ENCODE measurements at places on chromosomes 7 and 10.

GRCh38 chr10:34190580-34190979 lies 624.5 kb downstream of the PARD3 start:
- DNase-seq, result peak; percentile 29

GRCh38 chr10:16933783-16934182 lies 116.6 kb upstream of the RSU1 start:
- DNase-seq, result no peak

GRCh38 chr10:30093303-30093950 lies 34.0 kb upstream of the JCAD start:
- no peak for DNase-seq

- DNase-seq, result no peak
Observed at GRCh38 chr10:11218395-11218794, 200.7 kb downstream of the CELF2 start.

DNA sequence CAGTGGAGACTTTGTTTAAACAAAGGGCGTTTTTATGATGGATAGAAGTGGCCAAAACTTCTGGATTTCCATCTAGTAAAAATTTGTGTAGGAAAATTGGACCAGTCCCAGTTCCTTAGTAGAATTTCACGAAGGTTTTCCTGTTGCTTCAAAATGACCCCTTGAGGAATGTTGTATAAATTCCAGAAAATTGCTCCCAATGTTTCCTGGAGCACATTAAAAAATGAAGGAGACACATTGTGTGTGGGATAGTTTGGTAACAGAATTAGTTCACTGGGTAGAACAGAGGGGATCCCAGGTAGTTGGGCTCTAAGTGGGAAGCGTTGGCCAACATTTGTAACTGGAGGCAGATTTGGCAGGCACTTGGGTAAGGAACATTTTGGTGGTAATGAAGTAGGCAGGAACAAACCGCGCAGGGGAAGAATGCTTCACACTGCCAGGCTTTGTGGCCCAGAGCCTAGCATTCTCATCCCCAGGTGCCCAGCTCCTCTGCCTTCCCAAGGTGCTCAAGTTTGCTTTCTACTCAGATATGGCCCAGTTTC lies 758.6 kb downstream of the AUTS2 start:
- DNase-seq, result no peak

GRCh38 chr7:14859267-14859666 lies 43.3 kb downstream of the DGKB start:
- no peak for DNase-seq

- DNase-seq, result no peak
Observed at GRCh38 chr10:74056050-74056818, 58.3 kb downstream of the VCL start.

DNA sequence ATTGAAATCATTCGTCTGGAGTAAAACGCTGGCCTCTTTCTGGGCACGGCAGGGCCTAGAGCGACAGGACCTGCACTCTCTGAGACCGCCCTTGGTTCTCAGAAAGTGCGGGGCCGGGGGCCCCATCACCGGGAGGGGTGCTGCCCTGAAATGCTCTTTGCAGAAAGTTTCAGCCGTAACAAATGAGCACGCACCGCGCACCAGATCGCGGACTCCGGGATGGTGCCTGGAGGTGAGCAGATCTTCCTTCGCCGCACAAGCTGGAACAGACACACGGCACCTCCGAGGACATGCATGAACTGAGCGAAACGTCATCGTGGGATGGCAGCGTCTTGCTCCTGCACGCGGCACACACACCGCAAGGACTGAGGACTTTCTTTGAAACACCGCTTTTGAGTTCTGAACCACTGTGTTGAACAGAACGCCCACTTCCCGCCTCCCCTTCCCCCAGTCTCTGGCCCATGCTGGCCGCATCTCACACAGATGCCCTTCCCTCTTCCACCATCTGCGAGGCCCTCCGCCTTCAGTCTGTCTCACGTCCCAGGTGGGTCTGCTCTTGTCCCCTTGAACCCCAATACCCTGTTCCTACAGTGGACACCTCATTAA lies 538.7 kb upstream of the MGMT start:
- DNase-seq, result no peak

DNA sequence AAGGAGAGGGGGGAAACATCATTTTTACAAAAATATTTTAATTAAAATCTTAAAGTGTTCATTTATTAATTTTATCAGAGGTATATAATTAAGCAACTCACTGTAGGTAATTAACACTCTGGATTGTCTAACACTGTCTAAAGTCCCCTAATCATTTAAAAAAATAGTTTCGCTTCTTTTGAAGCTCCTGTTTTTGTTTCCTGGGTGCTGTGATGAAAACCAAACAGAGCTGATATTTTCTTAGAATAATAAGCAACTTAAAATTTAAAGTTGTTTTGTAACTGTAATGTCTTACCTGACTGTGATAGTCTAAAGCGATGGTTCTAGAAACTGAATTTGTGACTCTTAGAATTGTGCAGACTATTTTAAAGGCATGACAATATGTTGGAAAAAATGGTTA lies 961.0 kb downstream of the GATA3 start:
- DNase-seq, result no peak

DNA sequence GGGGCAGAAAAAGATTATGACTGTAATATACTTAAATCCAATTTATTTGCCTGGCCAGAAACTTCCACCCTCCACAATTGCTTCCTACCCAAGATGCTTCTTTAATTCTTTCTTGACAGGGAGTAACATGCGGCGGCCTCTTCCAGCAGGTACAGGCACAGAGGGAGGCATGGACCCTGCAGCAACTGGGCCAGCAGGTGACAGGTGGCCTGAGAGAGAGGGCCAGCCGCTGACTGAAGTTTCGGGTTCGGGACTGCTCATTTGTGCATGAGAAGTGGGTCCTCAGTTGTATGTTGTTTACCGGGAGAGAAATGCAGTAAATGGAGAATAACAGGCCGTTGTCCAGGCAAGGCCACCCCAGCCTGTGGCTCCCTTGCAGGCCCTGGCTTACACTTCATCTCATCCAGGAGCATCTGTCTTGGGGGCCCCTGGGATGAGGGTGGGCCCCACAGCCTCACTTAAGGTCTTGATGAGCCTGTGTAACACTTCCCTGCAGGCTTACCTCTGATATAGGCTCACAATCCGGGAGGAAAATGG lies 72.5 kb downstream of the C10orf143 start:
- no peak for DNase-seq

All from iPS-NIHi11 (cell line).